ENCODE measurements at places on chromosomes 3 and 15.

GRCh38 chr3:85170646-85171045 lies 211.9 kb downstream of the CADM2 start:
- DNase-seq: no peak

- no peak for DNase-seq
These were observed 73.4 kb upstream of the CADM2 start for GRCh38 chr3:84885199-84885882.

- DNase-seq: peak; percentile 95
These were observed 417.7 kb upstream of the TBL1XR1 start for GRCh38 chr3:177615015-177615414.

DNA sequence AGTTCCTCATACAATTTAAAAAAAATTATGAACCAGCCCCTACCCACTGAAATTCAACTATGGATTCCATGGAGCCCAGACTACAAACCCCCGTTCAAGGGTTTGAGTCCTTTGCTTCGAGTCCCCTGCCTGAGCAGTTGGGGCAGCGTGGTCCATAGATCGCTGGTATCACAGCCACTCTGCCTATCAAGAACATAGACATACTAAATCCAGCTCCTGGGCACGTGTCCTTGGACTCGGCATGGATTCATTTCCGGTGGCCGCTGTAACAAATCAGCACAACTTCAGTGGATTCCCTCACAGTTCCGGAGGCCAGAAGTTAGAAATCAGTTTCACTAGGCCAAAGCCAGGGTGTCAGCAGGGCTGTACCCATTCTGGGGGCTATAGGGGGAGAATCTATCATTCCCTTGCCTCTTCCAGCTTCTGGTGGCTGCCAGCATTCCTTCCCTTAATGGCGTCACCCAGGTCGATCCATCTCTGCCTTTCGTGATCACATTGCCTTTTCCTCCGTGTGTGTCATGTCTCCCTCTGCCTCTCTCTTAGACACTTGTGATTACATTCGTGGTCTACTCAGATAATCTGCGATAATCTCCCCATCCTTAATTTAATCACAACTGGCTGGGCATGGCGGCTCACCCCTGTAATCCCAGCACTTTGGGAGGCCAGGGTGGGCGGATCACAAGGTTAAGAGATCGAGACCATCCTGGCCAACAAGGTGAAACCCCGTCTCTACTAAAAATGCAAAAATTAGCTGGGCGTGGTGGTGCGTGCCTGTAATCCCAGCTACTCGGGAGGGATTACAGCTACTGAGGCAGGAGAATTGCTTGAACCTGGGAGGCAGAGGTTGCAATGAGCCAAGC lies 4.6 kb upstream of the TMEM44 start:
- DNase-seq: no peak

GRCh38 chr15:61479613-61480012 lies 250.5 kb upstream of the RORA start:
- DNase-seq: no peak

- DNase-seq: no peak
These were observed 139.4 kb downstream of the NECTIN3 start for GRCh38 chr3:111210866-111211564.

DNA sequence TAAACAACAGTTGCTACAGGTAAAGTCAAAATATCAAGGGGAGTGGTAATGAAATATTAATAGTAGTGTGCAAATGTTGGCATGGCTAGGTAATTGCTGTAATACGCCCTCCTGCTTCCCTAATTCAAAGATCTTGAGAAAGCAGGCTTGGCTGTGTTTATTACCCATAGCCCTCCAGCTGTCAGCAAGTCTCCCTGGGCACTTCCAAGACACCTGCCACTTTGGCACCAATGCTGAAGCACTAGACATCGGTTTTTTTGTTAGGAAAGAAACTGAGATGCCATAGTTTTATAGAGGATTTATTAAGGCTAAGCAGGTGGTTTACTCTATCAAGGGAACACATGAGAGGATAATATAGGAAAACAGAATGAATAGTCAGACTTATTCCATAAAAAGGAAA lies 64.4 kb downstream of the P2RY1 start:
- no peak for DNase-seq

- no peak for DNase-seq
These were observed 175.0 kb downstream of the KLF13 start for GRCh38 chr15:31501536-31502157.

GRCh38 chr3:197434830-197435229 lies 120.9 kb downstream of the BDH1 start:
- DNase-seq: no peak

All from KBM-7 (cell line).